ENCODE measurements at places on chromosomes 3 and 15.

DNA sequence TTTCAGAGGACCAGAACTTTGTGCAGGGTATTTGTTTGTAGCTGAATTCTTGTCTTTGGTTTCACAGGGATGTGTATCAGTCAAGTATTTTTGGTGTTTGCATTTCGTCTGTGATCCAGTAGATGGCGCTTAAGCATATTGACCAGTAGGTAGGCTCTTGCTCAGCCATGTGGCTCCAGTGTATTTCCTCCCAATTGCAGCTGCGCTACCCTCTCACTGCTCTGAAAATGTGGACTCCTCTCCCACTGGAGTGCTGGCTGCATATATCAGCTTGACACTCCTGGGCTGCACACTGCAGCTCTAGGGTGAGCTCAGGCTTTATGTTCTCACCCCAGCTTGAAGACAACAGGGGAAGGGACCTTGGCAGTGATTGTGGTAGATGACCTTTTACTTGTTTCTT lies 1264.3 kb upstream of the ALCAM start:
- DNase-seq, result no peak

- DNase-seq, result no peak
Observed at GRCh38 chr3:190096345-190096744, 24.4 kb downstream of the P3H2 start.

DNA sequence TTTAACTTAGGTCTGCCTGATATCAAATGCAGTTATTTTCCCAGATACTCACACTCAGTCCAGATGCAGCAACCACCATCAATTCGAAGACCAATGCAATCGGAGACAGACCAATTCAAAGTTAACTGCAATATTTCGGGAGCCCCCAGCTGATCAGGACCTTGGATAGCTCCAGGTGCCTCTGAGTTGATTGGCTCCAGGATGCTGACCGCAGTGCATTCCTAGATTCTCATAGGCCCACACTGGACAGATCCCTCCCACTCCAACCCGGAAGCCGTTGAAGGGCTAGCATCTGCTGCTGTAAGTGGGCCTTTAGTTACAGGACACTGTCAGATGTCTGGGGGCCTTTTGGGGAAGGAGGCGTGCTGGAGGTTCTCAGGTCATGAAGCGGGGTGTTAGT lies 89.5 kb upstream of the ATP2B2 start:
- DNase-seq, result peak; percentile 20

- no peak for DNase-seq
Observed at GRCh38 chr3:140573011-140573410, 104.9 kb upstream of the TRIM42 start.

Measured in effector memory CD8-positive, alpha-beta T cell (primary cell).